ENCODE measurements at places on chromosomes 3 and 15.

GRCh38 chr15:40243126-40243810, 4.4 kb downstream of the PAK6 start:
- no peak for DNase-seq

DNA sequence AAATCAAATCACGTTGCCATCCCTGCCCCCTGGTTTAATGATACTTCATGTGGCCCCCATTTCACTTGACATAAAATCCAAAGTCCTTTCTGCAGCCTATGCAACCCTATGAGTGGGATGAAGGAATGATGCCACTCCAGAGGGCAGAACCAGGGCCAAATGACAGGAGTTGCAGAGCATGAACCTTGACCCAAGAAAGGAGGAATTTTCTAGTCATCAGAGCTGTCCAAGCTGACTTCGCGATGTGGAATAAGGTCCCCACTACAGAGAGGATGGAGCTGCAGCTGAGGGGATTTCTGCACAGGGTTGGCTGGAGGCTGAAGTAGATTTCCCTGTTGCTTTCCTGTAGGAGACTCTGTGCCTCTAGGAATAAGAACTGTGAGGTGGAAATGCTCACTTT, 15.8 kb upstream of the EPHB3 start:
- DNase-seq, result peak; percentile 55

- no peak for DNase-seq
Measured at GRCh38 chr3:143770391-143770790, 77.9 kb downstream of the SLC9A9 start.

DNA sequence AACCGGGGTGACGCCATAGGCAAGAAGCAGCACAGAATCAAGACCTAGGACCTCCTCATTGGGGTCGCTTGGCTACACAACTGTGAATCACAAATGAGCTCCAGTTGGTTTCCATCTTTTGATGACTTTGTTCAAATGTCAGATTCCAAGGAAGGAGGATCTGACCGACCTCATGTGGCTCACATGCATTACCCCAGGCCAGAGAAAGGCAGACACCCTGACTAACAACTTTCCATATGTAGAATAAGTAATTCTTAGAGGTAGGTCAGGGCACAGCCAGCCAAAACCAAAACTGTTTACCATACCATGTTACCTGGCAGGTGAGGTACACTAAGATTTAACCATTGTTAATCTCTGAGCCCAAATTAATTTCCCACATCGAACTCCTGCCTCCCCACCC, 96.5 kb downstream of the CCNL1 start:
- DNase-seq, result no peak

DNA sequence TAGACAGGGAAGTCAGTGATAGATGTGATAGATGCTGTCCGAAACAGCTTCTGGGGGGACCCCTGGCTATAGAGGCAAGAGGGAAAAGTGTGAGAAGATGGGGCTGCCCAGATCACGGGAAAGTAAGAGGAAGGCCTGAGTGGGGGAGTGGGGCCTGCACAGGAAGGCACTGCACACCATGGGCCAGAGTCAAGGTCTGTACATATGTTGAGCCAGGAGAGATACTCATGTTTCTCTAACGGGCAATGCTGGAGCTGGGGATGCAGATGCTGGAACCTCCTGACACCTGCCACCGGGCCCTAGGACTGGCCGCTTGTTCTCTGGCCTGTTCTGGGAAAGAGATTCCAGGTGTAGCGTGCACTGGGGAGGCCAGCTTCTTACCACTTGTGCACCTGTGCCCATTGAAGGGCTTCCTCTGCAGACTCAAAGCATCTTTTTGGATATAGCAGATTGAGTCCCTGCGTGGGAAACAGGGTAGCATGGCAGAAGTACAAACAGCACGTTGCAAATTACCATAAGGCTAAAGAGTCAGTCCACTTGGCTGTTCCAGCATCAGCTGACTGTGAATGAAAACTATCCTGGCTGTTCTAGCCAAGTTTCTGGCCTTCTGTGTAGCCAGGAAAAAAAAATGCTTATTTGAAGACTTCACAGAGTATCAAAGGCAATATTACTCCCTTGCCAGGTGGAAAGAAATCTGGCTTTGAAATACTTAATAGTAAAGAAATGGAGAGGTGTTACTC, 77.1 kb upstream of the GSK3B start:
- no peak for DNase-seq

- no peak for DNase-seq
Measured at GRCh38 chr3:26675336-26675735, 52.8 kb downstream of the LRRC3B start.

- DNase-seq, result no peak
Measured at GRCh38 chr15:63507878-63508818, 3.8 kb downstream of the USP3 start.

- DNase-seq, result no peak
Measured at GRCh38 chr3:184336547-184337398, 627 bp upstream of the FAM131A start.

- DNase-seq, result no peak
Measured at GRCh38 chr3:69716119-69716518, 23.1 kb upstream of the MITF start.

DNA sequence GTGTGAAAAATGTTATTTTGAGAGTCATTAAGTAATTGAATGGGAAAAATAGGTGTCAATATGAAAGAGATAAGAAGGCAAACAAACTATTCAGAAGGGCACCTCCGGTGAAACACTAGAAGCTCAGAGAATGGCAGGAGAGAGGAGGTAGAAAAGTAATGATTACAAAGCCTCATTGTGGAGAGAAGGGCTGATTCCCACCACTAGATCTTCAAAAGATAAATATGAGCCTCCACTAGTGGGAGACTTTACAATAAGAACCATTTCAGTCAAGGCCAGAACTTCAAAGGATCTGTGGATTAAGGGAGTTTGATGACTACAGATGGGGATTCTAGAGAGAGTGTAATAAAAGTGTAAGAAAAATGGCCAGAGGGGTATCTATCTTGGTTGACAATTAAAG, 535.6 kb downstream of the NLGN1 start:
- no peak for DNase-seq

DNA sequence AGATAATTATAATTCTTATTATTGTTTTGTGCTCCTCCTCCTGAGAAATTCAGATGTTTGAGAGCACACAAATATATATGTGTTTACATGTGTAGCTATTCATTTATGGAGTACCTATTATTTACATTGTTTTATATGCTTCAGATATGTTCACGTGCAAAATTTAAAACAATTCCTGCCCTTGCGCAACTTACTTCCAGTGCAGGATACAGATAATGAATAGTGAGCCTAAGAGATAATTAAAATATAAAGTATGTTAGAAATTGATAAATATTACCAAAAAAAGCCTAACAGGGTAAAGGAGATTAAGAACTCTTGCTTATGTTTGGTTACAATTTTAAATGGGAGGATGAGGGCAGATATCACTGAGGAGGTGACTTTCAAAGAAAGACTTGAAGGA, 81.7 kb upstream of the DPH6 start:
- DNase-seq, result no peak

DNA sequence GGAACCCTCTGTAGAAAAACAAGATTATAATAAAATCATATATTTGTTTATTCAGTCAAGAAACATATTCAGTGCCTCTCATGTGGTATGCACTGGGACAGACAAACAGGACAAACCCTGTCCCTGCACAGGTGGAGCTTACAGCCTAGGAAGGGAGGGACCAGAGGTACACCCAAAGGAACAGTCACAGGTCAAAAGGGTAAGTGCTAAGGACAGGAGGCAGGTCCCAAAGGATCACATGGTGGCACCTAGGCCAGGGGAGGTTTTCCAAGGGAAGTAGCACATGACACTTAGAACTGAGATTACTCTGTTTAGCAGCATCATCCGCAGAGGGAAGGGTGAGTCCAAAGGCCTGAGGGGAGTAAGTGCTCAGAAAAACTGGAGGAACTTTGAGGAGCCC, 254.4 kb upstream of the ARRDC4 start:
- no peak for DNase-seq

- no peak for DNase-seq
Measured at GRCh38 chr3:186825294-186825821, 17.2 kb upstream of the ADIPOQ start.

GRCh38 chr3:42101481-42101880, 10.3 kb downstream of the TRAK1 start:
- no peak for DNase-seq

GRCh38 chr3:32593903-32594525, 23.4 kb upstream of the DYNC1LI1 start:
- DNase-seq, result no peak

DNA sequence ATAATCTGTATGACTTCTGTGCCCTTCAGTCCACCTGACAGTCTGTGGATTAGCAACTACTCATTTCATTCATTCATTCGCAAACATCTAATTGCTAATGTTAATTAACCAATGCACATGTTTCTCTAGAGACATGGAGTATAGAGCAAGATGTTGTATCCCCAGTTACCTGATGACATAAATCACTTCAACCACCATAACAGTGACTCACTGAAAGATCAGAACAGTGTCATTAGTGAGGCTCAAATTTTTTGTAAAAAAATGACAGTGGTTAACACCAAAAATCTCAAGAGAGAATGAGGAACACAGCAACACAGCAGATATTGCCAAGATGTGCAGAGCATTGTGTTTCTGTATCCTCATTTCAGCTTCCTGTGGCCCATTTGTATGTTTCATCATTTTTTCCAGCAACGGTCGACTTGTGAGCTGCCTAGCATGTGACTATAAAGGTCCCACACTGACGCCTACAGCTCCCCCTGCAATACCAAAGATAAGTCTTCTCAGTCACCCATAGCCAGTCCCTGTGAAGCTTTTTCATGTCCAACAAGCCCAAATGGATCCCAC, 3.7 kb upstream of the PLD1 start:
- no peak for DNase-seq

DNA sequence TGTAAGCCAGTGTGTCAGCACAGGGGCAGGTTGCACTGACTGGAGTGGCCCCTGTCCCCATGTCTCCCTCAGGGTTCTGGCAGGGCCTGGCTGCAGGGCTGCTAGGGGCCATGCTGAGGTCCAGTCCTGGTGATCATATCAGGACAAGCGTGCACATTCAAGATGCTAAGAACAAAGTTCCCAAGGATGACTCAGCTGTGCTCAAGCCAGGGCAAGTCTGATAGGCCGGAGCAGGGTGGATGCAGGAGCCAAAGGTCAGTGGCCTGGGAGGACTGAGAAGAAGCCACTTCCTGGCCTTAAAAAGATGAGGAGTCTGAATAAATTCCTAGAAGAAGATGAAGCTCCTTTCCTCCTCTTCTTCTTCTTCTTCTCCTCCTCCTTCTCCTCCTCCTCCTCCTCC, 353.2 kb downstream of the AGBL1 start:
- no peak for DNase-seq

- no peak for DNase-seq
Measured at GRCh38 chr15:27490867-27491595, 520.0 kb downstream of the GABRG3 start.

- no peak for DNase-seq
Measured at GRCh38 chr3:26132942-26133341, 343.1 kb downstream of the OXSM start.
